ENCODE measurements at places on chromosomes 3 and 15.
A peak's percentile ranks its signal among the peaks of the same experiment; 100 is the strongest.

DNA sequence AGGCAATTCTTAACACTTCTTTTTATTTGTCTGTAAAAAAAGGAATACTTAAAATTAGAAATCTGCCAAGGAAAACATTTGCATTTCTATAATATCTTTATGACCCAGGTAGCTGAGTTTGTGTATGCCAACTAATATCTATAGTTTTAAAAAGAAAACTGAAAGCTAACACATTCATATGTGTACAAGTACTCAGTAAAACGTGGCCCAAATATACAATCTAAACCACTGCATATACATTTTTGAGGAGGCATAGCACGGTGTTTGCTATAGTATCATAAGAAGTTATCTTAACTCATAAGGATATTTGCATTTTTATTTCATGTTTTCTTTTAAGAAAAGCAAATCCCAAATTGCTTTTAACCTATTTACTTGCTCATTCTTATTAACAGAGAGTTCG lies 172.7 kb downstream of the ZBTB20 start:
- no peak for DNase-seq

DNA sequence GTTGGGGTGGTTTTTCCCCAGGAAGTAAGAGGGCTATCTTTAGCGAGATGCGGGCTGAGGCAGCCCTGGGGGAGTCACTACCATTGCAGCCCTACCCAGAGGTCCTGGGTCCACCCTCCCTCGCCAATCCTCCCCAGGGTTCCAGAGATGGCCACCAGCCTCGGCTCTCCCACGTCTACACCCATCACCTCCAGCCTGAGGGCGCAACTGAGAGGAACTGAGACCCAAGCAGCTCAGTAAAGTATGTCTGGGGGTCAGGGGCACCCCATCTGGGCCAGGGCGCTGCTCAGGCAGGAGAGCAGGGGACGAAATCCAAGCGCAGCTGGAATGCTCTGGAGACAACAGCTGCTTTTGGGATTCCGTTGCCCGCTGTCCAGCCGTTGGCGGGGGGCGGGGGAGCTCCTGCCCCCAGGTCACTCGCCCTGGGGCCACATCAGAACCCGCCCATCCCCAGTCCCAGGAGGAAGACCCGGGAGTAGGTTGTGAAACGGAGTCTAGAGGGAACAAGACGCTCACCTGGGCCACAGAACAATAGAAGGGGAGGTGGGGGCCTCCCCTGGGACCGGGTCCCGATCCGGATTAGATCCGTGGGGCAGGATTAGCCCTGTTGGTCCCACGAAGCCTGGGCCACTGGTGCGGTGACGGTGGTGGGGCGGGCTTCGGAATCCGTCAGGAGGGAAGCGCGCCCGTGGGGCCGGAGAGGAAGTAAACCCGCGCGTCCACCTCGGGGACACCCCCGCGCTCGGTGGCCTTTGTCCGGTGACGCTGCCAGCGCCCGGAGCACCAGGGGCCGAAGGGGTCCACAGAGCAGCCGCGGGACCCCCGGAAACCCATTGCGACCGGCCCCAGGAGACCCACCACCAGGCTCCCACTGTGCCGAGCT lies 1.4 kb upstream of the NDUFAF3 start:
- DNase-seq, result no peak

- no peak for DNase-seq
These were observed 28.7 kb downstream of the SIDT1 start for GRCh38 chr3:113560831-113561623.

- DNase-seq, result no peak
These were observed 36.7 kb upstream of the BCL6 start for GRCh38 chr3:187782006-187782405.

DNA sequence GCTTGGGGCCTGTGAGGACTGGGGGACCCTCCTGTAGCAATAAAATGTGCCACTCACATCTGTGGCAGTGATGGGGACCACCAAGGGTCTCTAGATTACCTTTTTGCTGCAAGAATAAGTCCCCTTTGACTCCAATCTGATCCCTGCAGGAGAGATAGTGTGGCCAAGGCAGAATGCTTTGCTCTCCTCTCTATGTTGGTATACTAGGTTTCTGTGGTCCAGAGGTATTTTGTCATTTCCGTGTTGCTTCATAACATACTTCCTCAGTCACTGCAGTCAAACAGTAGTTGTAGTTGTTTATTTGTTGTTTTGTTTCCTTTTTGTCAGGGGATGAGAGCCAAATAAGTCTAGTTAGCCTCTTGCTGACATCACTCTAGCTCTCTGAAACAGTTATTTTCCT lies 13.1 kb upstream of the NAALADL2 start:
- DNase-seq, result no peak

GRCh38 chr15:59531066-59531675 lies 80.4 kb upstream of the GCNT3 start:
- no peak for DNase-seq

DNA sequence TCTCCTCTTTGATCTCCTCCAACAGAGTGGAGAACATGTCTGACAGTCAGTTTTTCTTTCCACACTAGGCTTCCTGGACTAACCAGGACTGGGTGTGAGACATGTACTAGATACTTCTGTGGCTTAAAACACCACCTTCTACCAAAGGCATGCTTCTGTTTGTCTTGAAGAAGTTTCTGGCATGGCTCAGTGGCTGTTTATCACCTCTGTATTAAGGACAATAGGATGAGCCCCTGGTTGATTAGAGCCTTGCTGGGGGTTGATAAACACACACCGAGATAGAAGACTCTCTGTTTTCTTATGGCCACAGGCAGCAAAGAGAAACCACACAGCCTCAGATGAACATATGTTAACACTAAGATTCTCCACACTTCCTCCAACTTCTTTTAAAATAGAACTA lies 40.5 kb downstream of the SV2B start:
- DNase-seq, result no peak

DNA sequence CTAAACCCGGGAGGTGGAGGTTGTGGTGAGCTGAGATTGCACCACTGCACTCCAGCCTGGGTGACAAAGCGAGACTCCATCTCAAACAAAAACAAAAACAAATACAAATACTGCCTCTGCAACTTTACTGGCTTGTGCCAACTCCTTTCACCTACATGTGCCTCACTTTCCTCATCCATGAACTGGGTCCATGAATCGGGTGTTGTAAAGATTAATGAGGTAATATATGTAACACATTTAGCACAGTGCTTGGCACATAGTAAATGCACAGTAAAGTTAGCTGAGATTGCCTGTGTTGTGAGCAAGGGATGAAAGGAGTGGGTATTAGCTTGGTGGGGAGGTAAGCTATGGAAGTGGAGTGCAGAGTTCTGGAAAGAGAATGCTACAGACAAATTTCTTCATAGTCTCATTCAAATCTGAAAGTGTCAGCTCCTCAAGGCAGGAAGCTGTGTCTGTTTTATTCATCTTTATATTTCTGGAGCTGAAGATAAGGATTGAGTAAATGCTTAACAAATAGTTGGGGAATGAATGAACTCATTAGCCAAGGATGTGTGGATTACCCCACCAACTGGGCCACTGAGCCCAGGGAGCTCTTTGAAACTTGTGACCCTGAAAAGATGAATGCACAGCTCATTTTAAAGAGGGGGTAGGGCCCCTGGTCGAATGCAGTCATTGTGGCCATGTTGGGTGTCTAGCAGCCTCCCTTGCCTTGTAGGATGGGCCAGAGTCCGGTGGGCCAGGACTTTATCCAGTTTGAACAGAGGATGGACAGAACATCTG lies 7.7 kb upstream of the CDCP1 start:
- DNase-seq, result peak; percentile 48

GRCh38 chr3:45516829-45517228 lies 77.7 kb upstream of the LIMD1 start:
- no peak for DNase-seq

DNA sequence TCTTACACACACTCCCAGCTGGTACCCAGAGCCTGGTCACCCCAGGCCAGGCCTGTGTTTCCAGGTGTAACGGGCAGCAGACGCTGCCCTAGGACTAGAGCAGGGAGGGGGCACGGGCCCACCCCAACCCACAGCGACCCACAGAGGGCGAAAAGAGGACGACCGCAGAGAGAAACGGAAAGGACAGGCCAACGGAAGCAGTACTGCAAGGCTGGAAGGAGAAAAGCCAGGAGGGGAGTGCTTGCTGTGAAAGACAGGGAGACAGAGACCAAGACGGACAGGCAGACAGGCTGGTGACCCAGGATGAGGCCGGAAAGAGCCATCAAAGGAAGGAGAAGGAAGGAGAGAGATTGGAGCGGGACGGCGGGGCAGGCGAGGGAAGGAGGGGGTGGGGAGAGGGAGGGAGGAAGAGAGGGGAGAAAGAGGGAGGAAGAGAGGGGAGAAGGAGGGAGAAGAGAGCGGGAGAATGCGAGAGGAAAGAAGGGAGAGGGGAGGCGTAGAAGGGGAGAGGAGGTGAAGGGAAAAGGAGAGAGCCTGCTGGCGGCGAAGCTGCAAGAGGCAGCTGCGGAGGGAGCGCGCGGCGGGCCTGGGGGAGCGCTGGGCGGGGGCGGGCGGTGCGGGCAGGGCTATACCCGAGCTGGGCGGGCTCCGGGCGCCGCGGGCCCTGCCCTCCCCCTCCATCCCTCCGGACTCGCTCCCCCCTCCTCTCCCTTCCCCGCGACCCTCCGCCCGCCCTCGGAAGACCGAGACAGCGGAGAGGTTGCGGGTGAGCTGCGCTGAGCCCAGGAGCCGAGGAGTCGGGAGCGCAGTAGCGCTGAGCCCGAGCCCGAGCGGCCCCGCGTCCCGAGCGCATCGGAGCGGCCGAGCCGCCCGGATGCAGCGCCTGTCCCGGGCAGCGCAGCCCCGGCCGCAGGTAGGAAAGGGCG lies at the start of gene SLC6A1:
Gene SLC6A1 (plus strand): TSS at position 732 of the 926 bp plus-strand sequence. CDS start 24,464 bp downstream, outside the sequence.
- DNase-seq, result no peak

GRCh38 chr15:81929557-81929956 lies 116.3 kb downstream of the MEX3B start:
- no peak for DNase-seq

GRCh38 chr3:10389339-10389738 lies 68.4 kb upstream of the SEC13 start:
- DNase-seq, result no peak

GRCh38 chr3:48899273-48899672 lies 591 bp upstream of the SLC25A20 start:
- DNase-seq, result no peak

DNA sequence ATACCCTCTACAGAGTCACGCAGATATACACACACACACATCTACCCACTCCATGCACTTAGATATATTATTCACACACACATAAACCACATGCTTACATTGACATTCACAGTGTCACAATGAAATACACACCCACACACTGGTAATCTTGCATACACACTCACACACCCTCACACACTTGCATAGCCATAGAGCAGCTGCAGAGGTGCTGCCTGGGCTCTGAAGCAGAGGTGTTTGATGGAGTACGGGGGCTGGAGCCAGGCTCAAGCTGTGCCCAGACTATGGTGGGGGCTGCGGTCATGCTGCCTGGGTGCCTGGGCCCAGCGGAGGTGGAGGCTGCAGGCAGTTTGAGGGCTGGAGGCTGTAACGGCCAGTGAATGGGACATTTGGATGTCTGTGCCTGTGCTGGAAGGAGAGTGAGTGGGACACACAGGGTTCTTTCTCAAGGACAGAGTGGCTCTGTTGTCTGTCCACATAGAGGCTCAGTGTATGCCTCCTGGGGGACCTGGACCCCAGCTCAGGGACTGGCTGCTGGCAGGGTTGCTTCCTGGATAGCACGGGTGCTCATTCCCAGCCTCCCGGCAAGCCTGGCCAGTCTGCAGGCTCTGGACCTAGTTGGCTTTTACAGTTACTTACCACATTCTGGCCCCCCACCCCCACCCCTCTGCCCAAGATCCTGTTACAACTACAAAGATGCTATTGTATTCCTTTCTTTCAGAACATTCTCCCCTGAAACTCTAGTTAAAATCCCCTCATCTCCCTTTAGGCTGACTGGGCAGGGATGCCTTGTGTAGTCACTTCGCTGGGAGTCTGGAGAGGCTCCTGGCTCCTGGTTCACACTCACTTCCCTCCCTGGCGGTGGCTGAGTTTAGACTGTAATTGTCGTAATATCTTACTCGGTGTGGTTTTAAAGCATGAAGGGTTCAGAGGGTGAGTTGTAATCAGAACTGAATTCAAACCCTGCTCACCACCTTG lies 12.5 kb downstream of the GASK1A start:
- DNase-seq, result no peak

DNA sequence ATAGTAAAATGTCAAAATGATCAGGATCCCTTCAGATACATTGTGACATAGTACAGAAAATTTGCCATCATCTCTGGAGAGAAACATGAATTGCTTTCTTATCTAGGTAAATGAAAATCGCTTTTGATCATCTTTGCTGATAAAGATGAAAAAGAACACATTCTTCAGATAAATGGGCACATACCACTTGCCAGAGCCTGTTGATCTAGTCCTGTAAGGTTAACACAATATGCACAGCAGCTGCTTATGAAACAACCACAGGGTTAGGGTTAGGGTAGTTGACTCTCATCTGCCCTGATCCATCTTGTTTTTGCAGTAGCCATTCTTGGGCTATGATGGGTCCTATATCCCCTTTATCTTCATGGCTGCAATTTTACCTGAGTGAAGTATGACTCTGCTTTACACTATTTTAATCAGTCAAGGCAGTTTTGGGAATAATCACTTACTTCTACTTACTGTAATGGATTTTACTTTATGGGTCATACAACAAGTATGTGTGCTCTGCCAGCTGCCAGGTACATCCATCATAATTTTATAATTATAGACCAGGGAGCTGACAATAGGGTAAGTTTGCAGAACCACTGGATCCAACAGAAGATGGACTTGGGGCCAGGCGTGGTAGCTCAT lies 12.6 kb upstream of the SPINK8 start:
- no peak for DNase-seq

GRCh38 chr3:79902151-79902550 lies 134.4 kb upstream of the ROBO1 start:
- no peak for DNase-seq

- DNase-seq, result no peak
These were observed 15.4 kb downstream of the ALPK3 start for GRCh38 chr15:84832448-84833040.

DNA sequence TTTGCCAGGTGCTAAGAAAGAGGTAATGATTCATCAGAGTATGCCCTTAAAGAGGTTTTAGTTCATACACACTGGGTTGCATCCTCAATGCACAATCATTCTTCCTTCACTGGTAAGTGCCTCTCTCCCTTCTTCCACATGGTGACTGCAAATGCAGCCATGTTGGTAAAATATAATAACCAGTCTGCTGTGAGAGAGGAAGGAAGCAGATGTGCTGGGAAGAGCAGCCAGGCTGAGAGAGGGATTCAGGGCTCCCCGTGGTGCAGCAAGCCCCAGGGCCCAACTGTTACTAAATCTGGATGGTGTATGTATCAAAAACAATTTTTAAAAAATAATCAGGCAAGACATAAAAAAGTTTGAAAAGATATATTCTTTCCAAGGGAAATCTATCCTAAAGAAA lies 498.1 kb downstream of the MAGI1 start:
- DNase-seq, result no peak
